Left cardiac atrium (tissue), 4 donors: ENCODE measurements at places on chromosomes 2 and 18. TPM values are rescaled to one million over a fixed set of nuclear protein-coding genes. Genes with fewer than 3 reads are reported as not detected.

The RPL31 gene
- total RNA-seq = 870 TPM

DNA sequence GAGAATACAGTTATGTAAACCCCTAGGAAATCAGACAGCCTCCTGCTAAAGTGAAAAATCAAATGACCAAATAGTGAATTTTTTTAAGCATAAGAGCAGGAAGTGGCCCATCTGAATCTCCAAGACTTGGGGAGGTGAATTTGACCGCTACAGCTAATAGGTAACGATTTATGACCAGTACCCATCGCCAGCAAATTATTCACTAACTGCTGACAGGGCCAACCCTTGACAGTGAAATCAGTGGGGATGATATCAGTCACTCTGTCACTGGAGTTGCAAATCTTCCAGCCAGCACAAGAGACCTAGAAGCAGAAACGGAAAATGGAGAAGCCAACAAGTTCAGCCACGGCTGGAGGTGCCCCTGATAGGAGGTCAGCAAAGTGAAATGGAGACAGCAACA is 164.3 kb upstream of the PIK3C3 start:
- DNase-seq = no peak

DNA sequence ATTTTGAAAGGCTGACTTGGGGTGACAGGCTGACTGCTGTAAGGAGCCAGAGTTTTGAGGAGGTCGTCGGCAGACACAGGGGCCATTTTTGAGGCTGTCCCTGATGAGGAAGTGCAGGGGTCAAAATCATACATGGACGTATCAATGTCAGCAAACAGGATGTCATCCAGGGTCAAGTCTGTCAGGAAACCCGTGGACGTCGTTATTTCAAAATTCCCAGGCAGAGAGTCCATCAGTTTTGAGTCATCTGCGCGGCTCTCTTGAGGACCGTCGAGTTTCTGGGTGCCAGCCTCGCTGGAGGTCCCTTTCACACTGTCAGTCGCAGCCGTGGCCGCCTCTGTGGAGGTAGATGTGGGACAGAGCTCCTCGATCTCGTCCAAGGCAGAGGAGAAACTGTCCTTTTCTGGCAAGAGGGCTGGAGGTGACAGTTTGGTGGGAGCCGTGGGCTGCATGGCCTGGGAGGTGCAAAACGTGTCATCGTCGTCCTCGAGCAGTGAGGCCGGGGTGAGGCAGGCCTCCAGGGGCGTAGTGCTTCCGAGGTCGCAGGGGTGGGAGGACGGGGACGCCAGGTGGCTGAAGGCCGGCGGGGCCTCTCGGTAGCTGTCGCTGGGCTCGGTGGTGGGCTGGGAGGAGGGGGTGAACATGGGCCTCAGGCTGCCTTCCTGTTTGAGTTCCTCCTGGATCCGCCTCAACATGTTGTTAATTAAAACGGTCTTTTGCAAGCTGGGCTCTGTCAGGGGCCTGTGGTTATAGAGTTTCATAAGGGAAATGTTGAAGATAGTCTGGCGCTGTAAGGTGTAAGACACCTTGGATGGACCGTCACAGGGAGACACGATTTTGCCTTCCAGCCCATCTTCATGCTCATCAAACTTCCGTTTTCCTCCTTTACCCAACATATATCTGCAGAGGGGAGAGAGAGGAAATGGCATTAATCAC is 17.5 kb downstream of the SERTAD2 start:
- no peak for DNase-seq

The TMEM17 gene
- 1.3 TPM for total RNA-seq

The CD8B2 gene
- not detected for total RNA-seq

- no peak for DNase-seq
Observed at GRCh38 chr18:22467760-22468553, 50.2 kb upstream of the CTAGE1 start.
